ENCODE measurements at places on chromosomes 12 and 14.
A peak's percentile ranks its signal among the peaks of the same experiment; 100 is the strongest.

- no peak for DNase-seq
Observed at GRCh38 chr14:58078471-58078870, 73.5 kb downstream of the ARMH4 start.

- DNase-seq, result no peak
Observed at GRCh38 chr14:64825509-64825908, 54.2 kb downstream of the SPTB start.

- no peak for DNase-seq
Observed at GRCh38 chr12:18567787-18568186, 170.0 kb downstream of the PLCZ1 start.

DNA sequence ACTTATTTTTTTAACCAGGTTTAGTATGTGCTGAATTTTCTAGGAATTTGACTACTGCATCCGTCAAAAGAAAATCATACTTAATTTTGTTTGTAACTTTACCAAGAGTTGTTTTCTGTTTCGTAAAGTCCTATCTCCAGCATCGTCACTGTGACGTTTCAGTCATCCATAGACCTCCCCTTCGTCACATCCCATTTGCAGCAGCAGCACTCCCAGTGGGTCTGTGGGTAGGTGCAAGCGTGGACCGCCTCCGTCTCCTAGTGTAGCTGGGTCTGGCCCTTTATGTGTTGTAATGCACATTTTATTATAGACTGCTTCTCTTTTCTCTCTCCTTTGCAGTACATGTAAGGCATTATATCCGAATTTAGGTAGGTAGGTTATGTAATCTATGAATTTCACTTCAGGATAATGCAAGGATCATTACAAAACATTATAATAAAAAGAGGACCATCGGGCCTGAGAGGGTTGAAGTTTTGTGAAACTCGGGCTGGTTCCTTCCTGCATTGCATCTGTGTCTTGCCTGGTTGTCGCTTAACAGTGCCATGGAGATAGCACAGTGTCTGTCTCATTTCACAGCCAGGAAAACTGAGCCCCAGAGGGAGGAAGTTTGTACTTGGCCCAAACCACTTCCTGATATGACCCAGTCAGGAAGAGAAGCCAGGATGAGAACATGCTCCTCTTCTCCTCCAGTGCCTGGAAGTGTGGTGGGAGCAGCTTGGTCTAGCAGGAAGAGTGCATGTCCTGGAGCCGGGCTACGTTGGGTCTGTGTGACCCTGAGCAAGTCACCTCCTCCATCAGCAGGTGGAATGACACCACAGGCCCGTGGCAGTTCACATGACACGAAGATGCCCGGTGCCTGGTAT lies 41.3 kb downstream of the EVL start:
- peak; percentile 73 for DNase-seq

GRCh38 chr12:124953689-124954405 lies 35.1 kb downstream of the DHX37 start:
- no peak for DNase-seq

GRCh38 chr12:71694099-71694820 lies 8.4 kb downstream of the TMEM19 start:
- no peak for DNase-seq

DNA sequence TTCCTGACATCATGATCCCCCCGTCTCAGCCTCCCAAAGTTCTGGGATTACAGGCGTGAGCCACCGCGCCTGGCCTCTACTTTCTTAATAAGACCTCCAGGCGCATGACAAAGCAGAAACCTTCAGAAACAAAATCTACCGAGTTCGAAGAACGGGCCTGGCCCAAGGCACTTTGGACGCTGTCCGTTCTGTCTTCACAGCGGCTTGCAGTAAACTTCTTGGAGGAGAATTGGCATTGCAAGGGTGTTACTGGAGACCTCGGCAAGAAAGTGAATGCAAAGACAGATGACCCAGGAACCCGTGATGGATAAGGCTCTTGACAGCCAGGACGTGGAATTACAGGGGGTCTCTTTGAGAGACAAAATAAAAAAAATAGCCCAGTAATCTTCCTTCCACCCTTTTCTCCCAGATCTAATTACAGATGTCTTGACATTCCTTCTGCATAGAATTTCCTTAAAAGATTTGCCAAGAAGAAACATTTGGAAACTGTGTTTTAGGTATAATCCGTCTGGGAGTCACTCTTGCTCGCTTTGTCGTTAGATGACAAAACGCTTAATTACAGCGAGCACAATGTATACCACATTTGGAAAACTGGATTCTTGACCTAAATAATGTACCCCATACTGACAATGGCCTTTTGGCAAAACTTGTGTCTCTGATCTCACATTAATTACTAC lies 83.2 kb upstream of the TBX3 start:
- DNase-seq, result no peak

DNA sequence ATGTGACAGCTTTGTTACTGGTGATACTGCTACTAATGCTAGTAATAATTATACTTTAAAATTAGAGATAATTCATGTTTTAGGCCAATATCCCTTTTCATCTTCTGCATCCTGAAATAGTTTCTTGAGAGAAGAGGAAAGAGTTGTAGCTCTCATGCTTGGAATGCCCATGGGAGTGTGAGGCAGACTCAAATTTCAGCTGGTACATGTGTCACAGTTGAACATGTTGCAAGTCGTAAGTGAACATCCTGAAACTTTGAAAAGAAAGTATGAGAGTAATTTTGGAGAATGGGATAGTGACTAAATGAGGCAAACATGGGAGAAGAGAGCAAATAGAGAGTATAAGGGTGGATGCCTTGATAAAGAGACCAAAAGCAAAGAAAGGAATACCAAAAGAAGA lies 168.0 kb downstream of the TMTC3 start:
- DNase-seq, result no peak

DNA sequence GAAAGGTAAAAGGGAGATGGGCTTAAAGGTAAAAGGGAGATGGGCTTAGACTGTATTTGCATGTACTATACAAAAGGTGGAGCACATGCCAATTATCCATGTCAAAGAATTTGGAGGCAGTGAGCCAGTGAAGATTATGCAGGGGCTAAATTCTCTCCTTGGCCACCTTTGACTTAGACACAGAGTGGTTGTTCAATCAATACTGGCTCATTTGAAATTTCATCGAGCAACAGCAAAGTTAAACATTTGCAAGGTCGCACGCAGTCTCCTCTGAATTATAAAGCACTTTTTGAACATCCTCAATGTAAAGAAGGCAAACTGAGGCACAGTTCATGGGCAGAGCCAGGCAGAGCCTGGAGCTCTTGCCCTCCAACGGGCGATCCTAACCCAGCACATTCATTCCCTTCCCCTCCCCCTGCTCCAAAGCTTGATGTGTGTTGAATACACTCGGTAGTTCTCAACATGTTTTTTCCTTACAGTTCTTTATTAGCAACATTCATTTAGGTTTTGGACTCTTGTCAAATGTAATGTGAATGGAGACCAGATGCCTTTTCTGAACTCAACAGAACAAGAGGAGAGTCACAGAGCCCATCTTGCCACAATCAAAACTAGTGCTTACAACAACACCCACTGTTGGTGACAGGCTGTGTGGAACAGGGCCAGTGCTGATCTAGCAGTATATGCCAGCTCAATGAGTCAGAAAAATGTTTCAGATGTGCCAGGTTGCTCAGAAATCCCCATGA lies 169.7 kb upstream of the G2E3 start:
- no peak for DNase-seq

- DNase-seq, result no peak
Observed at GRCh38 chr14:91706996-91707395, 24.9 kb downstream of the CATSPERB start.

DNA sequence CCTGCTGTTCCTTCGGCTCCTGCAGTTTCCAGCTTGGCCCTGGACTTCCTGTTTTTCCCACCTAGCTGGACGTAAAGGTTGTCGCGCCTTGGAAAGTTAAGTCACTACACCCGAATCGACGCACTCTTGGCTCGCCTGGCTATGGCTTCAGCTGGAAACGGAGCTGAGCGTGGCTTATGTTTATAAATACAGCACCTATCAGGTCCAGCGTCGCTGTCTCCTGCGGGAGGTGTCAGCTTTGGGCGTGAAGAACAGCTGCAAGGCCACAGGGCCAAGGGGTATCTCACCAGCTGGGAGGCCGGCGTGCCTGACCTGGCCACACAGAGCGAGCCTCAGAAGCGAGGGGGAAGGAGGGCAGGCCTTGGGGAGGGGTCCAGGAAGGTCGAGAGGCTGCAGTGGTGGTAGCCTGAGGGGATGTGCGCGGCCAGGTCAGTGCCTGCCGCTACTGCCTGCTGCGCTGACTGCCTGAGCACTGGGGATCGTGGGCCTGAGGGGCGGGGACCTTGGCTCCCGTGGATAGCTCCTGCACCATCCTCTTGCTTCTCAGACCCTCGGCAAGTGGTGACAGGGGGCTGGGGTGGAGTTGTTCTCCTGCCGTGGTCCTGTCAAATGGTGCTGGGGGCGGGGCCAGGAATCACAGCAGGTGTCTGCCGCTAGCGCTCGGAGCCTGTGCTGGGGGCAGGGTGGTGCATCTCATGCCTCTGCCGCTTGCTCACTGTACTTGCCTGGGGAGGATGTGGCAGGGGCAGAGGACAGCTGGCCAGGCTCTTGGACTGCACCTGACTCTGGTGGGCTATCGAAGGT lies 12.5 kb downstream of the PACS2 start:
- DNase-seq, result no peak

DNA sequence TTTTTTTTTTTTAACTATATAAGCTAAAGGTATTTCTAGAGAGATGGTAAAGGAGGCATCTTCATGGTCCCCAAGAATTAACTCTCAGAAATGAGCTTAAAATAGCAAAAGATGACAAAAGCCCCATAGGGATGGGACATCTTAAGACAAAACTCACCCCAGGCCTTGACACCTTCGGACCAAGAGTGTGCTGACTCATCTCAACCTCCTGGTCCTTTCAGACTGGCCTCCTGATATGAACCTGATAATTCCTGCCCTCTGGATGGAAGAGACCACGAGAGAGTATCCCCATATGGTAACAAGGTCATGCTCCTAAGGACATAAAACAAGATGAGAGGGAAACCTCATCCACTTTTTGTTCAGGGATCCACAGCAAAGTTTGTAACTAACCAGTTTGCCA lies 8.4 kb upstream of the GMFB start:
- no peak for DNase-seq

DNA sequence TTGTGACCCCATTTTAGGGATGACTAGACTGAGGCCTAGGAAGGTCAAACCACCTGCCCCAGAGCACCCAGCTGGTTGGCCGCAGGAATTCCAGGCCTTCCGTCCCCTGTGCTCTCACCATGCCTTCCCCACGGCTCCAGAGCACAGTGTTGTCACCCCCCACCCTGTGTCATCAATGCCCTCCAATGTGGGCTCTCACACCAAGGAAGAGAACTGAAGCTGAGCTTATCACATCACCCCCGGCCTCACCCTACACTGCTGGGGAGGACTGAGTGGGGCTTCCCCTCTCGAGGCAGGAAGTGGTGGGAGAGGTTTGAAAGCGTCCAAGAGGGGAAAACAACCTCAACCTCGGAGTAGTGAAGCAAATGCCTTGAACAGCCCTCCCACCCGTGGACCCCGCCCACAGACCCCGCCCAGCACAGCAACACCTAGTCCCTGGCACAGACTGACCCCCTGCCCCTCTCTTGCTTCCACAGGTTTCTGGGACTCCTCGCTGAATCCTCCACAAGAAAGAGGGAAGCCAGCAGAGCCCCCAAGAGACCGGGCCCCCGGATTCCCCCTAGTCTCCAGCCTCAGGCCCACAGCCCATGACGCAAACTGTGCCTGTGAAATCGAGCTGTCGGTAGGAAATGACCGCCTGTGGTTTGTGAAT lies 97.2 kb downstream of the LGMN start:
- DNase-seq, result peak; percentile 85

- no peak for DNase-seq
Observed at GRCh38 chr14:26709019-26709418, 111.2 kb upstream of the NOVA1 start.

DNA sequence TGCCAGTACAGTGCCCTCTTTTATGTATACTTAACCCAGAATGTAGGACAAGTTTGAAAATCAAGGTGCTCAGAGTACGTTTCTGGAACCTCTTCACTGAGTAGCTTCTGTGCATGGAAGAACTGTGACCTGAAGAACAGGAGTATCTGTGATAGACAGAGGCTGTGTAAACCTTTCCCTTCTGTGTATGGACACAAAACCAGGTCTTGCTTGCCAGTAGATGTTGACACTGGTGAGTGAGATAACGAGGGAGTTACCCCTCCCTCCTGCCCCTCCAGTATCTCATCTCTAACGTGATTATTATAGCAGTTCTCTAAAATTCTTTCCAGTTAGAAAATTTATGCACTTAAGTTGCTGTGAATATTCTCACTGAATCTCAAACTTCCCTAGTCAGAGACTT lies 170.8 kb downstream of the RPL10L start:
- DNase-seq, result no peak

GRCh38 chr14:92538412-92538985 lies 24.9 kb downstream of the RIN3 start:
- no peak for DNase-seq

- no peak for DNase-seq
Observed at GRCh38 chr14:60563113-60563512, 54.2 kb downstream of the SIX6 start.
